ENCODE measurements at places on chromosomes 7 and 10.

DNA sequence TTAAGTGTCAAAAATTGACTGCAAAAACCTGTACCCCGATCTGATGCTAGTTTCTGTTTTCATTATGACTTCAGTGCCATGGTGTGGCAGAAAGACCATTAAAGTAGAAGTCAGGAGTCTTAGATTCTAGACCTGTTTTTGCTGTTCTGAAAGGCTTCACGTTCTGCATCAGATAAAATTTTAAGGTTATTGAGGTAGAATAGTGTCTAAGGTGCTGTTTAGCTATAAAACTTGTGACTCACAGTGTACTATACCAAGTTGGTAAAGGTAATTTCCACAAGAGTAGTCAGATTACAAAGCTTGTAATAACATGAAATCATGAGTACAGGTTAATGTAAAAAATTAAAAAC, 38.6 kb downstream of the ZNRF2 start:
- DNase-seq, result no peak

- no peak for DNase-seq
These were observed 53.8 kb downstream of the KDM7A start for GRCh38 chr7:140122965-140123364.

GRCh38 chr7:118699222-118699621, 474.7 kb downstream of the ANKRD7 start:
- DNase-seq, result no peak

- DNase-seq, result no peak
These were observed 11.5 kb upstream of the GATA3 start for GRCh38 chr10:8042721-8043568.

DNA sequence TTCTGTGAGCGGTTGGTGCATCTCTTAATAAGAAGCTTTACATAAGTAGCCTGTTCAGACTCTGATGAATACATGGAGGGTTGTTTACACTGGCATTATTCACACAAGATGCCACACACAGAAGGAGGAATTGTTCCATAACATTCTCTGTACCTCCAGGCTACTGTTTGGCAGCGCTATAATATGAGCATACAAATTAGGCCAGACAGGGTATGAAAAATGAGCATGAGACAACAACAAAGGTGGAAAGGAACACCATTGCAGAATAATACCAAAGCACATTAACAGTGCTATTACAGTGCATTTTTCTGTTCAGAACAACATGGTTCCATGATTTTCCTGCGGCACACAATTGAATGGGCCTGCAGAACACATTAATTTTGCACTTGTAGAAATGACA, 417.2 kb upstream of the C7orf33 start:
- DNase-seq, result no peak

GRCh38 chr10:28558923-28559508, 26.1 kb downstream of the WAC start:
- DNase-seq, result no peak

DNA sequence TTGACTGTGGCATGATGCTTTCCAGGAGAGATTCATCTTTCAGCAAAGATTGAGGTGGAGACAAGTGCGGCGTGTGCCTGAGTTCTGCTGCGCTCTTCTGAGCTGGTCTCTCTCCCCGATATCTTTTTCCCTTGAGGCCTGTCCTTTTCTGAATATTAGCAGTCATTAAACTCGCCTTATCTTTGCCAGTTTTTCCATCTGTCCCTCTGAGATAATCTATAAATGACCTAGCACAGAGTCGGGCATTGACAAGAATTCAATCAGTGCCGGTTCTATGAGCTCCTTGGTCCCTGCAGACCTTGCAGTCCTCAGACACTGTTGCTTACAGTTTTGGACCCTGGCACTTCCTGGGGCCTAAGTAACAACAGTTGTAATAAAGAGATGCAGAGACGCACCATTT, 89.7 kb upstream of the IKZF1 start:
- no peak for DNase-seq

GRCh38 chr10:3172081-3172445, 519 bp downstream of the PITRM1 start:
- DNase-seq, result peak; percentile 2

DNA sequence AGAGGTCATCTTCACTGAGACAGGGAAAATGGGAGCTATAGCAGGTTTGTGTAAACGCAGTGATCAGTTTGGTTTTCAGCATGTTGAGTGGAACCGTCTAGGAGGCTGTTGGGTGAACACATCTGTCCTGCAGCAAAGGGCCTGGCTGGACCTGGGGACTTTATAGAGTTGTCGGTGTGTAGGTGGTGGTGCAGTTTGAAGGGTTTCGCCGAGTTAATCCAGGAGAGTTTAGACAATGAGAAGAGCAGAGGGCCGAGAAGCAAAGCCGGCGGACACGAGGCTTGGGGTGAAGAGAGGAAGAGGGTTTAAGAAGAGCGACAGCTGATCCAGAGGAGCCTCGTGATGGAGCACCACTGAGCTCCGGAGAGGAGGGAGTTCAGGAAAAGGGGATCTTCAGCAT, 39.1 kb downstream of the IL15RA start:
- DNase-seq, result no peak

DNA sequence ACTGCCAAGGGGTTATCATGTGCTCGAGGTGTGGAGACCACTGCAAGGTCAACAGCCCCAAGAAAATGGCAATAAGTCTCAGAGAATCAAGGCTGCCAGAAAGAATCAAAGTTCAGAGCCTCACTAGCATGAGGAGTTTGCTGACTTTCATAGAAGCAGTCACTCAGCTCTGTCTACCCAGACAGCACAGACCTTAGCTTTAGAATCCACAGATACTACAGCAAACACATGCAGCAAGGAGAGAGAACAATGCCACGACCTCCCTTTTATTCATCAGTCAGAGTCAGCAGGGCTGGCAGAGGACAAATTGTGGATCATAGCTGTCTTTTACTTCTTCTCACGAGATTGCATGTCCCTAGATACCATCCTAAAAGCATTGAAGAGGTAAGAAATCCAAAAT, 121.3 kb downstream of the MBL2 start:
- DNase-seq, result no peak

Data from stimulated activated CD8-positive, alpha-beta memory T cell treated with anti-CD3 and anti-CD28 coated beads, Interleukin-4, amount 100 ng/mL, for 1 hour (primary cell).